ENCODE measurements at places on chromosomes 12 and 14.

GRCh38 chr12:69994724-69995173 is 169.7 kb downstream of the MYRFL start:
- no peak for DNase-seq

DNA sequence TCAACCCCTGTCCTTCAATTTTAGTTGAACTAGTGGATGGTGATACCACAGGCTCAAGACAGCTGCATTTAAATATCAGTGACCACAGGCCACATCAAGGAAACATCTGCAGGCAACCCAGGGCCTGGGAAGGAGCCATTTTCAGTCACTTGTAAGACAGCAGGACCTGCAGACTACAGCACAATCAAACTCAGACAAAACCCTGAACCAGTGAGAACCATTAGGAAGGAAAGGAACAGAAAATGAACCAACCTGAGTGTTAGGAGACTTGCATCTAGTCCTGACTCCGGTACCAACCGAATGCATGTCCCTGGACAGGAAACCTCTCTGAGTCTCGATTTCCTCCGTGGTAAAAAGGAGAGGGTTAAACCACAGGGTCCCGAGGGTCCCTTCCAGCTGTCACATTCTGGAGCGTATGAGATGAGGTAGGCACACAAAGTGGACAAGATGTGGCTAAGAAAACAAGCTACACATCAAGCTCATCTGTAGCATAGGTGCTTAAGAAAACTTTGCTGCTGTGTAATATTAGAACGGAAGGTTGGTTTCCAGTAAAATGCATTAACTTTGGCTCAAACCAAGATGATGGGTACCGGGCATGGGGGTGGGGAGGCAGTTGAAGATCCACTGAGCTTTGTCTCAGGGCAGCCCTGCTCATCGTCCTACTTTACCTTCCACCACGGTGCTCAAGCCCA is 1.6 kb upstream of the CDKN1B start:
- DNase-seq = no peak

DNA sequence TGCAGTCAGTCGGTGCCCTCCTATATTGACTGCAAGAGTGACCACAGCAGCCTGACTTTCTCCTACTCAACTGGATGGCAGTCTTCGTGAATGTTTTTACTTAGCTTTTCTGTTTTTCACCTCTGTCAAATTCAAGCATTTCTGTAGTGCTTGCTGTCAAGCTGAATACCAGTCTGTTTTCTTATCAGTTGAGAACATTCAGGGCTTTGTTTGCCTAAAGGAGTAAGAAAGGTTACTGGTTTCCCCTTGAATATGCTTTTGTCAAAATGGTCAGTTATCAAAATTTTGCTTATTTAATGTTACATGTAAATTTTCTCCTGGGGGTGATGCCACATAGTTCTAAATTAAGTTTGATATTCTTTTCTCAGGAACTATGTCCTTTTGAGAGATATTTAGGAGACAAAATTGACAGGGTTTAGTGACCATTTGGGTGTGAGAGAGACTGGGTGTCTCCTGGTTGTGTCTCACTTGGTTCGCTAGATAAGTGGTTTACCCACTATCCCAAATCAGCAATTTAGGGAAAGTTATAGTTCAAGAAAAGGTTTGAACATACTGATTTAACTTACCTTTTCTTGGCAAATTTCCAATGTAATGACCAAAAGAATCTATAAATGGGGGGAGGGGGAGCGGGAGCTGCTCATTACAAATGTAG is 366.3 kb downstream of the TMTC2 start:
- DNase-seq = no peak

DNA sequence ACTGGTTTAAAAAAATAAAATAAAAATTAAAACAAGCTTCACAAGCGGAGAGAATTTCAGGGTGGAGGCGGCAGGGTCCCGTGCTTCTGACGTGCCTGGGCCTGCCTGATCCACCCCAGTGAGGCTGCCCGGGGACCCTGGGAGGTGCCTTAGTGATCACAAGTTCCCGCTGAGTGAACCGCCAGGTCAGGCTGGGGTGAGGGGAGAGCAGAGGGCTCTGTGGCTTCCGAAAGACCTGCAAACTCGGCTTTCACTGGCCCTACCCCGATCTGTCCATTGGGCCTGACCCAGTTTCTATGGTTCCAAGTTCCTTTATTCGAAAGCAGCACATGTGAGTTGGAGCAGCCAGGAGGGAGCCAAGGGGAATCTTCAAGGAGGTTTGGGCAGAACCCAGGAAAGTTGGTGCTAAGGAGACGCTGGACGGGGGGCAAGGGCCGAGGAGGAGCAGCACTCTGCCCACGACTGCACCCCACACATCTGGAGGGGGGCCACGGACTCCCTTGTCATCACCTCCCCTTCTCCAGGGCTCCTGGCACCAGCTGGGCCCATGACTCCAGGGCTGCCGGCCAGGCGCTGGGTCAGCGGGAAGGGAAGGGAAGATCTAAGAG is 12.9 kb downstream of the MMP14 start:
- DNase-seq = no peak

GRCh38 chr14:57549765-57550420 is 56.2 kb upstream of the CCDC198 start:
- DNase-seq = no peak

DNA sequence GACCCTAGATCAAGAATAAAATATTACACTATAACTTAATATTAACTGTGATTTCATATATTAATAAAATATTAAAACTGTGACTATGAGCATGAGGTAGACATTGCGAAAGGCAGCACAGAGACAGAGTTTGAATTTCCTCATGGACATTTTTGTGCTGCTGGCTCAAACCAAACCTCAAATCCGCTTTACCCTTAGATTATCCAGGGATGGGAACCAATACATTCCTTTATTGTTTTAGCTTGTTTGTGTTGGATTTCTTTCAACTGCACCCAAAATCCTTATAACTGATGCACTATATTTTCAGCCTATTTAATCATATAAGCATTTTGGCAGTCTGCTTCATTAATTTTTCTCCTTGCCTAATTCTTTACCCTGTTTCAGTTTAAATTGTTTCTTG is 436.7 kb downstream of the ATP23 start:
- DNase-seq = no peak

DNA sequence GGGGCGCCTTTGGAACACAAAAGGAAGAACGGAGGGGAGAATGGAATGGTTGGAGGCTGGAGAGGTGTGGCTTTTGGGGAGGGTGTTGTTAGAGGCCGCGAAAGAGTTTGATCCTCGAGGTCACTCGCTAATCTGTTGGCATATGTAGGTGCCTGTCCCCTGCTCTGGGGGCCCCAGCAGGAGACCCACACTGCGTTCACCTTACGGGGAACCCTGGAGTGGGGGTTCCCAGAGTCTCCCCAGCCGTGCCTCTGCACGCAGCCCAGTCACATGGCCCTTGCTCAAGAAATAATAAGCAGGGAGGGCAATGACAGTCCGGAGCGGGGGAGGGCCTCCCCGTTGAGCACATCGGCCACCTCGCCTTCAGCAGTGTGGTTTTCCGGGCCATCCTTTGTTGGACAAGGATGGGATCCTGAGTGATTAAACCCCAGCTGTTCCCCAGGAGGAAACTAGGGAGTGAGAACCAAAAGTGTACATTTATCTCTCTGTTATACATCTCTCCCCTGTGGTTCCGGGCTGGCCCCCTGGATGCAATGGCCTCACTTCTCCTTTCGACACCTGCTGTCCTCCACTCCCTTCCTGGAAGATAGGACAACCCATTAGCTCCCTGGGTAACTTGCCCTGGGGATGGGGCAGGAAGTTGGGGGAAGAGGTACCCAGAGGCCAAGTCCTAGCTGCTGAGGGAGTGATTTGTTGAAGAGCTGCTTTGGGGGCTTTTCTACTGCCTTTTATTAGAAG is 1.3 kb downstream of the PLEKHG3 start:
- peak; percentile 60 for DNase-seq

DNA sequence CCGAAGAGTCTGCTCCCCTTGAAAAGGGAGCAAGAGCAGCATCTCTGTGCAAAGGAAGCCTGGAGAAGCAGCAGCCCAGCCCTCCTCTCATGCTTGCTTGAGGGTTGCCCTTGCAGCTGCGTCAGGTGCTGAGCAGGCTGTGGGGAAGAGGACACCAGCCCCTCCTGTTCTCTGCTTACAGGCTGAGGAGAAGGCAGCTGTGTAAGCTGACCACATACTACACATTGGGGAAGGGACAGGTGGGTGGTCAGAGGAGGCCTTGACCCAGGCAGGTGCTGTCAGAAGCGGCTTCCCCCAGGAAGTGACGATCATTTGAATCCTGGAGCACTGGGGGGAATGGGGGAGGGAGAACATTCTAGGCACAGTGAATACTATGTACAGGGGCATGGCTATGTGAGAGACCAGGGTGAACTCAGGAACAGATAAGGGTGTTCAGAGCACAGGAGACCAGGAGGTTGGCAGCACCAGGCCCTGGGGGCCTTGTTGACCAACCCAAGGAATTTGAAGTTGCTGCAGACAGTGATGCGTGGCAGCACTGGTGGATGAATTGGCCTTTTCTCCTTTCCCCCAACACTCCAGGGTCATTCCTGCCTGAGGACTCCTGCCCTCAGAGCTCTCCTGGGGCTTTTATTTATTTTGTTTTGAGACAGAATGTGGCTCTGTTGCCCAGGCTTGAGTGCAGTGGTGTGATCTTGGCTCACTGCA is 2.7 kb upstream of the KLC1 start:
- no peak for DNase-seq

DNA sequence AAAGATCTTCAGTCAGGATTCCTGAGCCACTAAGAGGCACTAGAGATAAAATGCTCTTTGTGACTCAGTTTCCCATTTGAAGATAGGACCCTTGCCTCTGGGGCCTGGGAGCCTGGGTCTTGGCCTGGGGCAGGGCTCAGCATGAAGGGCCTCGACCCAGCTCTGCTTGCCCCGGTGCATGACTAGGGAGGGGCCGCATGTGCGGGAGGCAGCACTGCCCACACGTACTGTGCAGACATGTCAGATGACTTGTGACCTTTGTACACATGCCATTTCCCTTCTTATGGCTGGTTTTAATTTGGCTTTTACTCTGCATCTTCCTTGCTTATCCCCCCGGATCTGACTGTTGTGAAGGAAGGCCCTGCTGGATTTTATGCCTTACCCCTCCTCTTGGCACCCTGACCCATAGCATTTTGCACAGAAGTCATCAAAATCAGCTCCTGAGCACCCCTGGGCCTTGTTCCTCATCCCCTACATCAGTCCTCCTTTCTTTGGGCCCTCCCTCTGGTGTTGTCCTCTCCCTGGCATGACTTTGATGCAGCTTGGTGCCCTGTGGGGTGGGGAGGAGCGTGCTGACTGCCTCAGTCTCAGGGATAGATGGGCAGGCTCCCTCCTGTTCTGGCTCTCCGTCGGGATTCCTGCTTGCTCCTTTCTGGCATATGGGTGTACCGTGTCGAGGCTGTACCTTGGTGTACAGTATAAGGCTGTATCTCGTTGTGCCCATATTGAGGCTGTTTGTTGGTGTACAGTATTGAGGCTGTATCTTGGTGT is 4.4 kb downstream of the CLSTN3 start:
- no peak for DNase-seq

- DNase-seq = no peak
Observed at GRCh38 chr14:68283378-68284123, 464.0 kb downstream of the RAD51B start.

- no peak for DNase-seq
Observed at GRCh38 chr12:94594443-94594825, 55.9 kb downstream of the TMCC3 start.

DNA sequence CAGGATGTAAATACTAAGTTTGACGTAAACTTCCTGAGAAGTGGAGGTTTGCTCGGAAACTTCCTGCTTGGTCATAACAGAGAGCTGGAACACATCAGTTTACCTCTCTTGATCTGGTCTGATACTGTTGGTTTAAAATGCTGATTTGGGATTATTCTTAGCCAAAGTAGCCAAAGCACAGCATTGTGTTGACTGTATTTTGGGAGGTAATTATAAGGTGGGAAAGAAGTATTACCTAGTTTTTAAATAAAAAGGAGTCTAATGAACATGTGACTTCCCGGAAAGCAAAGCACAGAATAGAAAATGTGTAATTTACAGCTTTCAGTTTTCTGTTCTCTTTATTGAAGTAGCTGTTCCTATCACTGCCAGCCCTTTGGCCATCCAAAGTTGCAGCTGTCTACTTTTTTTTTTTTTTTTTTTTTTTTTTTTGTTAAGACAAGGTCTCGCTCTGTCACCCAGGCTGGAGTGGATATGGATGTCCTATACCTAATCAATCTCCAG is 52.2 kb upstream of the SRP54 start:
- no peak for DNase-seq

DNA sequence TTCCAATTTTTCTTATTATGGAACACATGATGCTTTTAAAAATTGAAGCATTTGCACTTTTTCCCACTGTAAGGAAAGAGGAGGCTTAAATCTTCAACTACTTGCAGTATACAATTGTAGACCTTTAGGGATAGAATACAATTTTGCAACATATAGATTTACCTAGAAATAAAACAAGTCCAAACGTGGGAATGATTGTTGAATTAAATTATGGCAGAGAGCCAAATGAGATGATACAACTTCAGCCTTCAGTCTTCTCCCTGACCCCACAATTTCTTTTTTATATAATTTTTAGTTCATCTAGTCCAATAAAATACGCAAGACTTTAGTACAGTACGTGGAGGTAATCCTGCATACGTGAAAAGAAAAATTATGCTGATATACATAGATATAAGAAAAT is 666.5 kb downstream of the SLC16A7 start:
- DNase-seq = no peak

DNA sequence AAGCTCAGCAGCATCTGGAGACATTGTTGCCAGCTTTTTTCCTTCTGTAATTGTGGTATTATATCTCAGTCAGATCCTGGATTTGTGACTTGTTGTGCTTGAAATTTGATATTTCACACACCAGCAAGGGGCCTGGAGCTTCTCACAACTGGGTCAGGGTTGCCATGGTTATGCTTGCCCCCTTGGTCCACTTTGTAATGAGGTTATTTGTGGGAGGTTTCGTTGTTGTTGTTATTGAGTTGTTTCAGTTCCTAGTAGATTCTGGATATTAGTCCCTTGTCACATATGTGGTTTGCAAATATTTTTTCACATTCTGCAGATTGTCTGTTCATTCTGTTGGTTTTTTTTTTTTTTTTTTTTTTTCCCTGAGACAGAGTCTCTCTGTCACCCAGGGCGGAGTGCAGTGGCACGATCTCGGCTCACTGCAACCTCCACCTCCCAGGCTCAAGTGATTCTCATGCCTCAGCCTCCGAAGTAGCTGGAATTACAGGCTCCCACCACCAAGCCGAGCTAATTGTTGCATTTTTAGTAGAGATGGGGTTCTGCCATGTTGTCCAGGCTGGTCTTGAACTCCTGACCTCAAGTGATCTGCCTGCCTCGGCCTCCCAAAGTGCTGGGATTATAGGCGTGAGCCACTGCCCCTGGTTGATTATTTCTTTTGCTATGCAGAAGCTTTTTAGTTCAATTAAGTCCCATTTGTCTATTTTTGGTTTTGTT is 80.6 kb upstream of the ETV6 start:
- no peak for DNase-seq
